ENCODE measurements at places on chromosomes 4 and X.

- no peak for DNase-seq
These were observed 8.8 kb upstream of the IDS start for GRCh38 chrX:149513825-149514428.

- no peak for DNase-seq
These were observed 5.8 kb upstream of the VEGFC start for GRCh38 chr4:176798540-176798939.

GRCh38 chr4:83905952-83906351 is 370.0 kb downstream of the GPAT3 start:
- DNase-seq: no peak

- DNase-seq: no peak
These were observed 338.3 kb upstream of the GALNT7 start for GRCh38 chr4:172830295-172830764.

- DNase-seq: no peak
These were observed 165.0 kb downstream of the RAPGEF2 start for GRCh38 chr4:159267869-159268285.

GRCh38 chr4:3287271-3287971 is 5.4 kb upstream of the RGS12 start:
- DNase-seq: no peak

DNA sequence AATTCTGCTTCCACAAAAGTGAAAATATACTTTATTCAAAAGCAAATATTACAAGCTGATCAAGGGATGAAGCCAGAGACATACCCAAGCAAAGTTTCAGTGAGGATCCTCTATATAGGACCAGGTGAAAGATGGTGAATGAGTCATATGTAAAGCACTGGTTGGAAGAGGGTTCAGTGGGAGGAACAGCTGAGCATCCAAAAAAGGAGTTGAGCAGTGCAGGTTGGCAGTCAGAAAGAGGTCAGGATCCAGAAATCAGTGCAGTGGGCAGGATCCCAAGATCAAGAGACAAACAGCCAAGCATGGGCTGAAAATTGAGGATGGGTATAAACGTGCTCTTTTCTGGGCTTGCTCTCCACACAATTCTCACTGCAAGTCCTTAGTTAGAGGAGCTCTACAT is 30.3 kb downstream of the OTC start:
- DNase-seq: no peak

GRCh38 chrX:45935408-45935807 is 609.8 kb downstream of the ZNF674 start:
- DNase-seq: no peak

- DNase-seq: no peak
These were observed 236.0 kb downstream of the GPC3 start for GRCh38 chrX:133749370-133749769.

GRCh38 chrX:124239911-124240310 is 92.5 kb upstream of the TEX13D start:
- peak; percentile 61 for DNase-seq

- DNase-seq: no peak
These were observed 460.3 kb downstream of the ZIC3 start for GRCh38 chrX:138026211-138026610.

DNA sequence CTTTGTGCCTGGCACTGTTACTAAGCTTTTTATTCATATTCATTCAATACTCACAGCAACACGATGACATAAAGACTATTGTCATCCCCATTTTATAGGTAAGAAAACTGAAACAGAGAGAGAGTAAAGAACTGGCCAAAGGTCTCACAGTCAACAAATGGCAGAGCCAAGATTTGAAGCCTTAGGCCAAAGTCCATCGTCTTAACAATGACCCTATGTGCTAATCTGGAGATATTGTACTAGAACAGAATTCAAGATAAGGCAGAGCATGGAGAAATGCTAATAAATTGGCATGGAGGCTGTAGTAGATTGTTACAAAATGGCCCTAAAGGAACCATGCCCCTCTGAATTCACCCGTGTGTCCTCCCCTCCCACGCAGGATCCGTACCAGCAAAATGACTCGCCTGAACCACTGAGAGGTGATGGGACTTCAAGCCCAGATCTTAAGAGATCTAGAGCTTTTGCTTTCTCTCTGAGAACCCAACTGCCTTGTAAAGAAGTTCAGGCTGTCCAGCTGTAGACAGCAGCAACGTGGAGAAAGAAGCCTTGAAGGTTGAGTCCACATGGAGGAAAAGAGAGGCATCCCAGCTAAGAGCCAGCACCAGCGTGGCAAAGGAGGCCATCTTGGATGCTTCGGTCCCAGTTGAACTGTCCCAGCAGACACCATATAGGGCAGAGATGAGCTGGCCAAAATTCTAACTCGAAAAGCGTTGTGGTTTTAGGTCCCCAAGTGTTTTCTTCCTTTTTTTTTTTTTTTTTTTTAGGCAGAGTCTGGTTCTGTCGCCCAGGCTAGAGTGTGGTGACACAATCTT is 52.8 kb upstream of the RBM47 start:
- DNase-seq: no peak

GRCh38 chr4:1115528-1116293 is 2.3 kb upstream of the RNF212 start:
- no peak for DNase-seq

GRCh38 chr4:54840992-54841768 is 183.4 kb downstream of the KIT start:
- DNase-seq: no peak

DNA sequence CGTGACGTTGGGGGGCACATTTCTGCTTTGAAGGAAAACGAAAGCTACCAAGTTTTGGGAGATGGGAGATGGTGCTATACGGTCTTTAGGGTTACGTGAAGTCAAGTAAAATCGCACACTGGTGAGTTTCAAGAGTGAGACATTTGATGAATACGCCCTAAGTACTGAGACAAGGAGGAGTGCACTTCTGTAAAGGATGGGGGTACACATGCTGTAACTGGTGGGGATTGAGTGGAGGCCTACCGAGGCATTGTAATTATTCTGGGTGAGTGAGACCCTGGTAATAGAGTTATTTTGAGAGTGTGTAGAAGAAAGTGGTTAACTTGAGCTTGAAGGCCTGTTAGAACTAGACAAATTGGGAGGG is 536 bp downstream of the SH3BGRL start:
- DNase-seq: no peak

DNA sequence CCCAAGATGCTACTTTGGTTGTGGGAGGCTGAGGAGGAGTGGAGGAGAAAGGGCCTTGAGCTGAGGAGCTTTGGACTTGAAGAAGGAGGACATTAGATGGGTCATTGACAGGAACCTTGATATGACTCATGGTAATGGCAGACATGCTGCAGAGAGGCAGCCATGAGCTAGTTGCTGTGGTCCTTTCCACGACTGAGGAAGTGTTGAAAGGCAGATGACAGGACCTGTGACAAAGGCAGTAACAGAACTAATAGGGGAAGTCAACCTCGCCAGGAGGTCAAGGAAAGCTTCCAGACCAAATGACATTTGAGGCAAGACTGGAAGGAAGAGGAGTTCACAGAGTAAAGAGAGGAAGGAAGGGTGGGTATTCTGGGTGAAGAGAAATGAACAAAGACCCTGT is 7.6 kb upstream of the XPNPEP2 start:
- no peak for DNase-seq

DNA sequence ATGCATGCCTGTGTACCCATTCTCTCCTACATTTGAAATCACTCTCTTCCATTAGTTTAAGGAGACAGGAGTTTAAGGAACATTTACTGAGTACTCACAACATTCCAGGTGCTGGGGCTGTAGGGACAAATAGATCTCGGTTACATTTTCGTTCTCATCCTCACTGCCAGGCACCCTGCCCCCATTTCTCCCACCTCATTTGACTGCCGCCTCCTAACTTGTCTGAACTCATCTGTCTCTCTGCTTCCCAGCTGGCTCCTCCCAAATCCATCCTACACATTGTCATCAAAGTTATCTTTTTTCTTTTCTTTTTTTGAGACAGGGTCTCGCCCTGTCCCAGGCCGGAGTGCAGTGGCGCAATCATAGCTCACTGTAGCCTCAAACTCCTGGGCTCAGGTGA is 19.8 kb upstream of the MPC1L start:
- DNase-seq: no peak

DNA sequence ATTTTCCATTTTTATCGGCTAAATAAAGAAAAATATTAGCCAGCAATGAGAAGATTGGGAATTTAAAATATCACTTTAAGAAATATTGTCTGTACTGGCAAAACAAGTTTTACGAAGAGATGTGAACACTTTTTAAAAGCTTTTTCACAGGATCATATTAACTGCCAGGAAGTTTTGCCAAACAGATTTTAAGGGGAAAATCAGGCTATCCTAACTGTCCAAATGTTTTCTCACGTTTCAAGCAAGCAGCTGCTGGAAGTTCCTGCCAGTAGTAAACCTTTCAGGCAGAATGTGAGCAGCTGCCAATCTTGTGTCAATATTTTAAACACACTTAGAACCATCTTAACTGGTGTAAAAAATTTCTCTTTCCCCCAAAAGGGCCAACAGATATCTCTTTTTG is 101.1 kb downstream of the ADGRL3 start:
- no peak for DNase-seq

- DNase-seq: no peak
These were observed 40.9 kb downstream of the EGF start for GRCh38 chr4:109953556-109953955.

DNA sequence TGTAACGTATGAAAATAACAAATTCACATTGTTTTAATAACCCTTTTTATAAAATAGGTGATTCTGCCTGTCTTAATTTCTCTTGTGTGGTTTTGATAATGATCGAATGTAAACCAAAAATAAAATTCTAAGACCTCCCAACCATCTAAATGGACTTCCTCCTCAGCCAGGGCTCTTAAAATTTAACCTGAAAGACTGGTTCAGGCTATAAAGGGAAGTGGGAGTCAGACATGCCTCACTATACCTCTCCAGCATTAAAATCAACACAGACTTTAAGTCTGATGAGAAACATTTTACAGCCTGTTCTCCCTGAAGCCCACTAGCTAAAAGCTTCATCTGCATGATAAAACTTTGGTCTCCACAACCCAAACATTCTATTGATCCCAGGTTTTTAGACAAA is 97.6 kb upstream of the STIM2 start:
- no peak for DNase-seq

GRCh38 chrX:88865634-88866033 is 118.6 kb downstream of the CPXCR1 start:
- no peak for DNase-seq

- DNase-seq: no peak
These were observed 121.6 kb downstream of the RASL11B start for GRCh38 chr4:52983563-52984303.

DNA sequence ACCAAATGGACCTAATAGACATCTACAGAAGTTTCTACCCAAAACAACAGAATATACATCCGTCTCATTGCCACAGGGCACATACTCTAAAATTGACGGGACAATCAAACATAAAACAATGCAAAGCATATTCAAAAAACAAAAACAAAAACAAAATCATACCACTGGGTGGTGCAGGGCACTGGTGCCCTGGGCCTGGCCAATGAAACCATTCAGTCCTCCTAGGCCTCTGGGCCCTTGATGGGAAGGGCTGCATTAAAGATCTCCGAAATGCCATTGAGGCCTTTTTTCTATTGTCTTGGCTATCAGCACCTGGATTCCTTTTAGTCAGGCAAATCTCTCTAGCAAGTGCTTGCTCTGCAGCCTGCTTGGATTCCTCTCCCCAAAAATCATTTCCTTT is 213.9 kb upstream of the ZCCHC13 start:
- DNase-seq: no peak

DNA sequence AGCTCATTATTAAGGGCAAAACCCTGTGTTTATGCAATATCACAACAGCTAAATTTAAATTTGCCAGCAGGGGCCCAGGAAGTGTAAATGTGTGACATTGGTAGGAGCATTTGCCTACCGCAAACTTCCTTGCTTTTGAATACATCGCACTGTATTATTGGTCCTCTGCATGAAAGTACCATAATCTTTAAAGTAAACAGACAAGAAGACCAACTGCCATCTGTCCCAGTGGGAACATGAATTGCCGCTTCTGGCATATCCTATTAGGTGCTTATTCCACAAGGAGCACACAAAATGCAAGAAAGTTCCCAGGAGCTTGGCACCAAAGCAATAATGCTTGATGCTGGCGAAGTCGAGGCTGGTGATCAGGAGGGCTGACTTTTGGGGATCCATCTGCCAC is 51.3 kb downstream of the SOD3 start:
- DNase-seq: no peak

DNA sequence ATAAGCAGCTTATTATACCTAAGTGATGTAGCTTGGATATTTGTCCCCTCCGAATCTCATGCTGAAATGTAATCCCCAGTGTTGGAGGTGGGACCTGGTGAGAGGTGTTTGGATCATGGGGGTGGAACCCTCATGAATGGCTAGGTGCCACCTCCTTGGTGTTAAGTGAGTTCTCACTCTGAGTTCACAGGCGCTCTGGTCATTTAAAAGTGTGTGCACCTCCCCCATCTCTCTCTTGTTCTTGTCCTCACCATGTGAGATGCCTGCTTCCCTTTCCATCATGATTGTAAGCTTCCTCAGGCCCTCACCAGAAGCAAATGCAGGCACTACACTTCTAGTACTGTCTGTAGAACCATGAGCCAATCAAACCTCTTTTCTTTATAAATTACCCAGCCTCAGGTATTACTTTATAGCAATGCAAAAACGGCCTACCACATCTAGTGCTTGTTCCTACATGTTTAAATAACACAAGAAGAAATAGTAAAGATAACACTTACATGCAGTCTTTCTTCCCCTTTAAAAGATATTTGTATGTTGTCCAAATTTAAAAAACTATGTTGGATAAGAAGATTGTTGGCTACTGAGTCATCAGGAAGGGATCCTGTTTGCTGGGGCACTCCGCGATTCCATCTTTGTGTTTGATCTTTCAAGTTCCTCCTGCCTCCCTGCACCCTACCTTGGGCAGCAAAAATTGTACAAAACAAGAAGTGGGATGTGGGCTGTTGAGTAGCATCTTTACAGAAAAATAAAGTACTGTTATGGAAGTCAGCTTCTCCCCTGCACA is 29.7 kb downstream of the PPP1R2C start:
- DNase-seq: no peak

GRCh38 chr4:3679851-3680311 is 86.3 kb upstream of the ADRA2C start:
- no peak for DNase-seq

- no peak for DNase-seq
These were observed 35.8 kb downstream of the MBNL3 start for GRCh38 chrX:132452911-132453550.

DNA sequence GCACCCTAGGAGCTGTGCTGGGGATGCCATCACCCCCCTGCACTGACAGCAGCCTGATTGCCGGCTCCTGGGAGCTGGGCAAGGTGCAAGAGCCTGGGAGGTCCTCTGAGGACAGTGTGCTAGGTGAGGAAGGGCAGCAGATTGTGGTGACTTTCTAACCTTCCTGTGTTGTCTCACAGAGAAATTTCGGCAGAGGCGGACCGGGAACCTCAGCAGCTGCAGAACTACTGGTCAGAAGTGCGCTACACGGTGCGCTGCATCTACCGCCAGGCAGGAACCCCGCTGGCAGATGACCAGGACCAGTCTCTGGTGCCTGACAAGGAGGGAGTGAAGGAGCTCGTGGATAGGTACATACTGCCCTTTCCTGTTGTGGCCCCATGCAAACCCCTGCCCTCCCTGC is 89.8 kb downstream of the FAM193A start:
- no peak for DNase-seq

- DNase-seq: no peak
These were observed 552.3 kb downstream of the PCDH7 start for GRCh38 chr4:31272331-31273061.

GRCh38 chrX:10570601-10571000 is 49.8 kb downstream of the MID1 start:
- no peak for DNase-seq

All from activated CD4-positive, alpha-beta T cell treated with anti-CD3 and anti-CD28 coated beads for 4 hours (primary cell).